Activated naive CD8-positive, alpha-beta T cell treated with anti-CD3 and anti-CD28 coated beads for 36 hours (primary cell): ENCODE measurements at places on chromosomes 16 and 17.
A peak's percentile ranks its signal among the peaks of the same experiment; 100 is the strongest.

GRCh38 chr17:2239882-2240430, 63.6 kb downstream of the SMG6 start:
- peak; percentile 30 for DNase-seq

GRCh38 chr17:39639566-39640458, 2.9 kb downstream of the STARD3 start:
- no peak for DNase-seq

GRCh38 chr16:84742641-84743092, 42.9 kb downstream of the USP10 start:
- DNase-seq = no peak

DNA sequence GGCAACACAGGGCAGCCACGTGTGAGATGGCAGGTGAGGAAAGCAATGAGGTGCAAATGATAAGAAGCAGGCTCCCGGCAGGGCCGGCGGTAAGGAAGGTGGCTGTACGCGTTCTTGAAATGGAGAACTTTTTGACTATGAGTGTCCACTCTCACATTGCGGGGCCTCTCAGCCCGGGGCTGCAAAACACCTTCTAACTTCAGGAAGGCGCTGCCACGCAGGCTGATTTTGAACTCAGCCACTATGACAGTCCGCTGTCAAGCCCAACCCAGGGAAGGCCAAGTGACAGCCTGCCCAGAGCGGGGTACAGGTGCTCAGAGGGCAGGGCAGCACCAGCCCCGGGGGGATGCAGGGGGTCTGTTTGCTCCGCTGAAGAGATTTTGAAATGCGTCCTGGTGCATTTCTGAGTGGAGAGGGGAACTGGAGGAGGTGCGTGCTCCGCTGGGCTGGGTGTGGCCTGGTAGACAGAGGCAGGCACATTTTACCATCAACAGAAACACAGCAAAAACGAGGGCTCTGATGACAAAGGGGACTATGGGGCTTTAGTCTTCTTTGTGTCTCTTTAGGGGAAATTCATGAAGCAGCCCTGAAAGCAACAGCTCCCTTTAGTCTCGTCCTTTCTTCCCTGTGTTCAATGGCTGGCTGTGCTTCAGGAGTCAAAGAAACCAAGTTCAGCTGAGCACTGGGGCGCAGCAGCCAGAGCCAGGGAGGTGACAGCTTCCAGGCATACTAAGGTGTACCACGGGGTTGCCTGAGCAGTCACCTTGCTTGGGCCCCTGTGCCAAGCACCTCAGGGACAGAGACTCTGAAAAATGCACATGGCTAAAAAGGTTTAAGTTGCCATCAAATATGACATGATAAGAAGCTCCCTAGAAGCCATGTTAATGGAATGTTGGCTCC, 14.6 kb upstream of the SREBF1 start:
- no peak for DNase-seq

DNA sequence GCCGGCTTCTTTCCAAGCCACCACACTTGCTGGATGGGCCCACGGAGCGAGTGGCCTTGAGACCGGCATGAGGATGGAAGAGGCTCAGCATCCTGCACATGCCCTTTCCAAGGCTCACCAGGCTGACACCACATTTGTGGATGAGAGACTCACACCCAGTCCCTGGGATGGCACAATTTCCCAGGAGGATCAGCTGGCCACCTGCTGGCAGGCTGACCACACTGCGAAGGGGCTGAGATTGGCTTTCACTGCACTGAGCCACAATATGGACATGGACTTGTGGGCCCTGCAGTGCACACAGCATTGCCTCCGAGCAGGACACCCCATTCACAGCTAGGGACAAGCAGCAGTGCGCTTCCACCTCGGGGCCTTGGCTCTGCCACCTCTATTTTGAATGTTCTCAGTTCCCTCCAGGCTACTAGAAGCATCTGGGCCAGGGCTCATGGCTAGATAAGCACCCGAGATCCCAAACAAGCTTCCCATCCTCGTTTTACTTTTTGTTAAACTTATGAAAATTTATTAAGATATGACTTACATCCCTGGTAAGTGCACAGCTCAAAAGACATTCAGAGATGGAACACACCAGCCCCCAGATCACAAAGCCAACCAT, 25.3 kb upstream of the KSR1 start:
- no peak for DNase-seq

DNA sequence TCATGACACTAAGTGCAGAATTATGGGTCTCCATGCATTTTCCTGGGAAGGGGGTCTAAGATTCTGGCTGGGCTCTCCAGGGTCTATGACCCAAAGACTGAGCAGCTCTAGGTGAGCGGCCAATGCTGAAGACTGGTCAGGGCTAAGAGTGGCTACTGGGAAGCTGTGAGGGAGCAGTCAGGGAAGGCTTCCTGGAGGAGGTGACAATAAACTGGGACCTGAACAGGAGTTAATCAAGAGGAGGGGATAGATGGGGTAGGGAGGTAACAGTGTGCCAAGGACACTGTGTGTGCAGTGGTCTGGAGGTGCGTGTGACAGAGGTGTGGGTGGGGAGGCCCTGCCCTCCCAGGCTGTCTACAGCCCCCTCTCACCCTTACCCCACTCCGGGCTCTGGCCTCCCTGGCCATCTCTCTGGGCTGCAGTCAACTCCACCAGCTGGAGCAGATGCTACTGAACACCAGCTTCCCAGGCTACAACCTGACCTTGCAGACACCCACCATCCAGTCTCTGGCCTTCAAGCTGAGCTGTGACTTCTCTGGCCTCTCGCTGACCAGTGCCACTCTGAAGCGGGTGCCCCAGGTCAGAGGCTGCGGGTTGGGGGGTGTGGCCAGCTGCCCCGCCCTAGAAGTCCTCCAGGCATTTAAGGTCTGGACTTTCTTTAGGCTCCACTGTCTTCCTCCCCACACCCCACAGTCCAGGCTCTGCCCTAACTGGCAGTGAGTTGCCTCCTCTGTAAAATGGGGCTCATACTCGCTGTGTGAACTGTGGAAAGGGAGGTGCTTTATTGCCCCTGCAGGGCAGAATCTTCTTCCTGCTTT, 20.4 kb downstream of the ADGRG5 start:
- DNase-seq = no peak

GRCh38 chr16:76268824-76269223, 8.4 kb upstream of the CNTNAP4 start:
- DNase-seq = no peak

GRCh38 chr17:53516636-53517035, 306.1 kb upstream of the KIF2B start:
- no peak for DNase-seq

DNA sequence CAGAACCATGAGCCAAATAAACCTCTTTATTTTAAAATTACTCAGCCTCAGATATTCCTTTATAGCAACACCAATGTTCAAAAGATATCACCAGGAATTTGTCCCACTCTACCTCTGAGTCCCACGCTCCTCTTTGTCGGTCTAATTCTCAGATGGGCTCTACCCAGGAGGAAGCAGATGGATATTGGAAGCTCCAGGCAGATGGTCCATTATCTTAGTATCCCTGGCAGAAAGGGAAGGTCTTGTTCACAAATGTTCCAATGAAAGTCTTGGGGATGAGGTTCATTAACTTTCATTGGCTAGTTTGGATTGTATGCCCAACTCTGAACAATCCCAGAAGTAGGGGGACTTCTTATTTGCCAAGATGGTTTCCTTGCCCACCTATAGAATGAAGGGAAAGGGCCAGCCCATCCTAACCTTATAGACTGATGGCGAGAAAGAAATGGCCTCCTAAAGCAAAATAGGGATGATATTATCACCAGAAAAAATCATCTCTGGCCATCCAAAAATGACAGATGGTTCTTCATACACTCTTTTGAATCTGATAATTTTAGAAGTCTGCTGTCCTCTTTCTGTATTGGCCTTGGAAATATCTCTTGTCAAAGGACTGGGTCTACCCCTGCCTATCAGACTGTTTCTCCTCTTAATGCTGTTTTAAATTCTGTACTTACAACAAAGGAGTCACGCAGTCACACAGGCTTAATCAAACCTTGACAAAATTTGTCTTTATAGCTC, 21.3 kb upstream of the ELAC2 start:
- no peak for DNase-seq

GRCh38 chr16:77705351-77705750, 17.0 kb upstream of the NUDT7 start:
- no peak for DNase-seq

- no peak for DNase-seq
Measured at GRCh38 chr17:2825253-2825970, 29.2 kb downstream of the RAP1GAP2 start.

DNA sequence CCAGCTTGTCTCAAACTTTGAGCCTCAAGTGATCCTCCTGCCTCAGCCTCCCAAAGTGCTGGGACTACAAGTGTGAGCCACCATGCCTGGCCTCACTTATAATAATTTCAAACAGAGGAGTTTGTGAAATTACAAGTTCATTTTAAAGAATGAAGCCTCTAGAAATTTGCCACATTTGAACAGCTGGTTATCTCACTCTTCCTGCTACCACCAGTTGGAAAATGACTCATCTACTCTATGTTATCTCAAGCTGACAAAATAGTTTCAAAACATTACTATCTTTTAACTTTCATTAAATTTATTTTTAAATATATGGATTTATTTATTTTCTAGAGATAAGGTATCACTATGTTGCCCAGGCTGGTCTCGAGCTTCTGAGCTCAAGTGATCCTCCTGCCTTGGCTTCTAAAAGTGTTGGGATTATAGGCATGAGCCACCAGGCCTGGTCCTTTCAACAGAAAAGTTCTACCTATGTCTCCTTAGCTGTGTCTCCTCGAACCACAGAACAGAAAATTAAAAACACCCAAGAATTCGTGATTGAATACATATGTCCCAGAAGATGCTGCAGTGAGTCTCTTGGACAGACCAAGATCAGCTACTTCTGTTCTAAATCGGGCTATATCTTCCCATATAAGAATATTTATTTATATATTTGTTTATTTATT, 47.6 kb downstream of the MYH13 start:
- DNase-seq = no peak

- no peak for DNase-seq
Measured at GRCh38 chr17:42411361-42411760, 11.7 kb downstream of the CAVIN1 start.

DNA sequence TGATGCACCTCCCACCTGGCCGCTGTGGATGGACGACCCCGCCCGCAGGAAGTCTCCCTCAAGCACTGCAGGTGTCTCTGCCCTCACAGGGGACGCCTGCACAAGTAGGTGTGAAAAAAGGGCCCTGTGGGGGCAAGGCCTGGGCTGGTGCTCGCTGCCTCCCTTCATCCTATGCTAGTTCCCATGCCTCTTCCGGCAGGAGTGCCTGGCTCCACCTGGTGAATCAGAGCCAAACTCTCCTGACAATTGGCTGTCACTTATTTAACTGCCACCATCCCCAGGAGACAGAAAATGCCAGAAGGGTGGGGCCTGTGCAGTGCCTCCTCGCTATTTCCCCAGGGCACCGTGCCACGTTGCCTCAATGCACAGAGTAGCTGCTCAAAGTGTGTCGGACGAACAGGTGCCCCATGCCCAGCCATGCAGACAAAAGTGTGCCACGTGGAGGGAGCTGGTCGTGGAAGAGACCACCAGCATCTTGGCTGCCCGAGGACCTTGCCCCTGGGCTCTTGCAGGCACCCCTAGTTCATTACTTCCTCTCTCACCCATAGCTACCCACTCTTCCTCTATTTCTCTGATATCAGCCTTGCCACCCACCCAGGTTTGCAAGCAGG, 170.7 kb downstream of the SEC14L1 start:
- DNase-seq = no peak
